ENCODE measurements at places on chromosomes 5 and 9.

- DNase-seq = no peak
These were observed 20.2 kb upstream of the CDC23 start for GRCh38 chr5:138233280-138233679.

GRCh38 chr5:146103594-146103993 is 1.8 kb downstream of the PLAC8L1 start:
- no peak for DNase-seq

GRCh38 chr9:134317790-134318414 is 8.4 kb upstream of the RXRA start:
- DNase-seq = no peak

- no peak for DNase-seq
These were observed 16.0 kb downstream of the EPB41L4A start for GRCh38 chr5:112403069-112403468.

DNA sequence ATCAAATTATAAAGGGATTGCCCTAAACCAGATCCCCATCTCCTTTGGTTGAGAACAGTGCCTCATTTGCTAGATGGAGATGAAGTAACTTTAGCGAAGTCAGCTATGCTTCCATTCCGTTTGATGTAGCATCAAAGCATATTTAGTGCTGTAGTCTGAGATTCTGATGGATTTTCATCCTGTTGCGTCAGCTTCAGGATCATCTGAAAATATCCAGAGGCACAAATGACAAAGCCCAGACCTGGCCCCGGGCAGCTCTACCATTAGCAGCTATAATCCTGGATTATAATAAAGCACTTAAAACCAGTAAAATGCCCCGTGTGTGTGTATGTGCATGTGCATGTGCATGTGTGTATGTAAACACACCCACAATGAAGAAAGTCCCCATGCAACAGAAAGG is 44.7 kb downstream of the ERAP1 start:
- no peak for DNase-seq

- DNase-seq = no peak
These were observed 142.5 kb downstream of the ACER2 start for GRCh38 chr9:19551124-19551929.

DNA sequence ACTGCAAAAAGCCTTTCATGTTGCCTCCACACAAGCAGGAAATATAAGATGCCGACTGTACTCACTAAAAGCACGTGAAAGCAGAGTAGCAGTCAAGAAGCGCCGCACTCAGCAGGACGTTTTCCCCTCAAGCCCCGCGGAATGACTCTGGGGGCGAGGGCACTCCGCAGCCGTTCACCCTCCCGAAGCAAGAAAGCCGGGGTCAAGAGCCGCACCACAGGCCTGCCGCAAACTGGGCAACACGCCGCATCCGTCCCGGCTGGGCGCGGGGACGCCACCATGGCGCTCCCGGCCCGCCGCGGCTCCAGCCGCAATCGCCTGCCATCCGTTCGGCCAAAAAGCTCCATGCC is 364 bp downstream of the RPS6 start:
- DNase-seq = no peak

DNA sequence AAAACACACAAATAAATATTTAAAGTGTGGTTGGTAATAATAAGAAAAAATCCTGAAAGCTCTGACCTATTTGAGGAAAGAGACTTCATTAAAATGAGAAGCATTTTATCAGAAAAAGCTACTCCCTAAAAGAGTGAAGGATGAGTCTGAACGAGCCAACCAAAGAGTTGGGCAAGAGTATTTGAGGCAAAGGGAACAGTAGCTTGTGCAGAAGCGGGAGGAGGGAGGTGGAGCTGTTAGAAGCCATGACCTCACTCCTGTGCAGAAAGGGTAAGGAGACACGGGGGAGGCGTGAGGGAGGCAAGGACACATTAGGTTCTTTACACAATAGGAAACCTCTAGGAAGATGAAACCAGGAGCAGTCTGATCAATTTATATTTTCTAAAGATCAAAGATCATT is 29.4 kb downstream of the SH3RF2 start:
- no peak for DNase-seq

DNA sequence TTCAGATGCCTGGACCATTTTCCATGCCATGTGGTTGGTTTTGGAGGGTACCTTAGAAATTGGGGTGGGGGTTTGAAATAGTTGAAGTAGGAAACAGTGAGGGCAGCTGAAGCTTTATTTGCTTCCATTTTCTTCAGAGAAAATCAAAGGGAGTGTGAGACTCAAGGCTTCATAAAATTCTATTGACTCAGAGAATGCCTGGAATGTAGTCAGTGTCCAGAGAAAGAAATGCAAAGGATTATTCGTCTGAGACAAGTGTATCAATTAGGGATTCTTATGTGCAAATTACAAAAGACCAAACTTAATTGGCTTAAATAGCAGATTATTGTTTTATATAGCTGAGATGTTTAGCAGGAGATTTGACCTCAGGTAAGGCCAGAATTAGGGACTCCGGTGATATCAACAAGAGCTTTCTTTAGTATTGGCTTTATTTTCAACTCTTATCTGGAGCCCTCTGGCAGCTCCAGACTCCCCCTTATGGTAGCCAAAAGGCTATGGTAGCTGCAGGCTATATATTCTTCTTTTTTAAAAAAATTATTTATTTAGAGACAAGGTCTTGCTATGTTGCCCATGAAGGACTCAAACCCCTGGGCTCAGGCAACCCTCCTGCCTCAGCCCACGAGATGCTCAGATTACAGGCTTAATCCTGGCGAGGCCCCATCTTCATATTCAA is 38.9 kb downstream of the PTTG1 start:
- no peak for DNase-seq

- DNase-seq = no peak
These were observed 7.6 kb downstream of the ENC1 start for GRCh38 chr5:74632947-74633356.

GRCh38 chr5:38541174-38541725 is 15.2 kb downstream of the LIFR start:
- DNase-seq = no peak

All from cortex of kidney (tissue), 1 donor.